Activated CD4-positive, CD25-positive, alpha-beta regulatory T cell treated with anti-CD3 and anti-CD28 coated beads, Interleukin-2, amount 50 U/mL, for 24 hours (primary cell): ENCODE measurements at places on chromosomes 13 and 19.
A peak's percentile ranks its signal among the peaks of the same experiment; 100 is the strongest.

- no peak for ATAC-seq
These were observed 242.9 kb upstream of the DACH1 start for GRCh38 chr13:72109863-72110262.

GRCh38 chr13:97372936-97373335 lies 61.0 kb upstream of the RAP2A start:
- no peak for ATAC-seq

DNA sequence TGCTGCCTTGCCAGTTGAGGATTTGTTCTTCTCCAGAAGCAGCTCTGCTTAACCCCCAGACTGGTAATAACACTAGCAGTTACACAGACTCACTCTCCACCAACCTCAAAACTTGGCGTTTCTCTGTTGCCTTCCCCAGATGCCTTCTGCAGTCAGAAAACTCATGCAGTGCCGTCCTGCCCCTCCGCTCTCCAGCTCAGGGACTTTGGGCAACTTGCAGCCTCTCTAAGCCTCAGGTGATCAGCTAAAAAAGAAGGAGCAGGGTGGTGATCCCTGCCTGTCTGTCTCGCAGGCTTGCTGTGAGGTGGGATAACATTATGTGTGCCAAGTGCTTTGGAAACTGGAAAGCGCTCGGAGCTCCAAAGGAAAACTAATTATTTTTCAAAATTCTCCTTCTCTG lies 391.6 kb downstream of the HS6ST3 start:
- no peak for ATAC-seq

GRCh38 chr13:30898070-30898469 lies 8.0 kb upstream of the MEDAG start:
- ATAC-seq: no peak

DNA sequence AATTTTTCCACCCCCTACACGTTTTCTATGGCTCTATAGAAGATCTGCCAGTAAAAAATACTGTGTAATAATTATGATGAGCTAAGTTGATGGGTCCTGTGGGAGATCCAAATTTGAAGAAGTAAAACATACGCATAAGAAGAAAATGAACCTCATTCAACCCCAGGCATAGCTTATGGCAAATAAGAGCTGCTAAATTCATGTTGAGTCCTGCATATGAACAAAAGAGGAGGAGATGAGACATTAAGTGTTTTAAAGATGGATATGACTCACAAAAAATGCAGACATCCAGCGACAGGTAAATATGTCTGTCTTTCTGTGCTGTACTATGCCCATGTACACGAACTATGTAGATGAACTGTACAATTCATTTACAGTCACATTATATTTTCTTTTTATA lies 101.9 kb downstream of the LIG4 start:
- no peak for ATAC-seq

DNA sequence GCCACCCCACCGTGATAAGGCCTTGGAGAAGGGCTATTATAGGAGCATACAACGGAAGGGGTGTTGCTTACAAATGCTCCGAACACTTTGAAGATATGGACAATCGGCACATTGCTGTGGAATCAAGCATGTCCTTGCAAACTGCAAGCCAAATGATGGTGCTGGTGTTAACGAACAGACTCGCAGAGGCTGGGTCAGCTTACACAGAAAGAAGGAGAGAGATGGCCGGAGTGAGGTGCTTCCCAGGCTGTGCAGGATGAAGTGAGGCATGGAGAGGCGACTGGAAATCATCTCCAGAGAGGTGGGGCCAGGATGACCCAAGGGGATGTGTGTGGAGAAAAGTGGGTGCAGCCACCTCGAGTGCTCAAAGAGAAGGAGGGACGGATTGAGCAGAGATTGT lies 42.2 kb downstream of the HSPH1 start:
- ATAC-seq: no peak

DNA sequence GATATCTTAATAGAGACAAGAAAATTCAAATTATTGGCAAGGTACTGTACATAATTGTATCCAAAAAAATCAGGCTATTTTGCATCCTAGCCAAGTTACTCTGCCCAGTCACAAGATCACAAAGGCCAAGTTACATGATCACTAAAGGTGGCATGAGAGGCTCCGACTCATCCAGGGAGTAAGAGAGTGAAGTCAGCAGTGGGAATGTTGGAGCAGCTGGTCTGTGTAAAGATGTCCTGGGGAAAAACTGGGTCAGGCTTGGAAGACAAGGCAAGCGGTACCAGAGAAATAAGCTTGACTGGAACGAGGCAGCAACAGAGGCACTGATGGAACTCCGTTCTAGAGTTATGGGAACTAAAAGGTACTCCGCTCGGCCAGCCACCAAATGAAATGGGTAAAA lies 50.2 kb upstream of the PSG2 start:
- ATAC-seq: no peak

- no peak for ATAC-seq
These were observed 1.1 kb downstream of the HSPB6 start for GRCh38 chr19:35755550-35756376.

- ATAC-seq: no peak
These were observed 15.6 kb upstream of the ZNF763 start for GRCh38 chr19:11949201-11949600.

GRCh38 chr19:17711851-17712250 lies 7.4 kb upstream of the MAP1S start:
- no peak for ATAC-seq

GRCh38 chr13:110520431-110521295 lies 40.9 kb downstream of the RAB20 start:
- ATAC-seq: no peak

DNA sequence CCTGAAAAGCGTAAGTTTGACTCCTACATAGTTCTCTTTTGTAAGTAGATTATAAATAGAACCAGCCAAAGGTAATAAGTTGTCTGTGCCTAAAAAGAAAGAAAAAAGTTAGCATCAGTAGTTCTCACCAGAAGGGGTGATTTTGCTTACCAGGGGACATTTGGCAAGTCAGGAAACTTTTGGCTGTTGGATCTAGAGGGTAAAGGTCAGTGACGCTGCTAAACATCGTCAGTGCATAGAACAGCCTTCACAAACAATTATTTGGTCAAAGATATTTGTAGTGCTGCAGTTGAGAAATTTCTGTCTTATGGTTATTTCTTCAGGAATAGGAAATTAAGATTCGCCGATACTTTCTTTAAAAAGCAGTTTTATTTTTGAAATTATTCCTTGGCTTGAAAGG lies 2.0 kb downstream of the USPL1 start:
- no peak for ATAC-seq

DNA sequence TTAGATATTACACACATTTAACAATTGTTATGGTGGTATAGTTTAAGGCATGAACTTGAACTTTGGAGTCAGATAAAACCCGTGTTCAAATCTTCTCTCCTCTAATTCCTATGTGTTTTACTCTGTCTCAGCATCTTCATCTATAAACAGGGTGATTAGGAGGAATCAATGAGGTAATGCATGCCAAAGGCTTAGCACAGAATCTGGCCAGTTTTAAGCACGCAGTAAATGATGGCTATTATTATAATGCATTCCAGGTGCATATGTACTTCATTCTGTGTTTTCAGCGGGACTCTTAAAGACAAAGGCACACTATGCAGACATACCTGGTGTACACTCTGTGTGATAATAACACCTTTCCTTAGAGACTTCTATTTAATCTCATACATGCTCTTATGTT lies 88.0 kb upstream of the FRY start:
- no peak for ATAC-seq

GRCh38 chr19:45508417-45508860 lies 1.2 kb downstream of the VASP start:
- no peak for ATAC-seq

DNA sequence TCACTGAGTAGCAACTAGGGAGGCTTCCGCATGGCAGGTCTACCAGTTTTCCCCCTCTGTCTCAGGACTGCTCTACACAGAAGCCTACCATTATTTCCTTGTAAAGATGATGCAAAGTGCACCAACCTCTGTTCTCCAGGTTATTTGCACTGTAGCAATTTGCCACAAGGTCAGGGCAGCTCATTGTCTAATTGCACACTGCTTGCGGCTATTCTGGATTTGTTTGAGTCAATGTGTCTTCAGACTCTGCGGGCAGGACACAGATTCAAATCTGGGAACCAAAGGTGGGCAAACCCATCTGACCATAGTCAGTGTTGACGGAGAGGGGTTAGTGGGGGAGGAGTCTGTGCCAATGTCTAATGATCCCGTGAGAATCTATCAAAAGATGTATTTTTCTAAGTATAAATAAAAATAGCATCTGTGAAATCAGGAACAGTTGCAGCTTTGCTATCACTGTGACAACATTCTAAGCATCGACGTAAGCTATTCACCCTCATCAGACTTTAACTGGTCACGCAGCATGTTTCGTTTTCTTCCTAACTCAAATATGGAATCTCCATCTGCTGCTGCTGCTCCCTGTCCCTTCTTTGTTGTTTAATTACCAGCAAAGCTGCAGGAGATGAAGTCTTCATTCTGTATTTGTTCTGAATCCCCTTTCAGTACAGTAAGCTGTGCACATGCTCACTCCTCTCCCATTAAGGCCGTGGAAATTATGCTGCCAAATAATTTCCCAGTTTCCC lies 26.4 kb downstream of the CYSLTR2 start:
- ATAC-seq: no peak

- no peak for ATAC-seq
These were observed 1.3 kb downstream of the GNA15 start for GRCh38 chr19:3137119-3137518.

DNA sequence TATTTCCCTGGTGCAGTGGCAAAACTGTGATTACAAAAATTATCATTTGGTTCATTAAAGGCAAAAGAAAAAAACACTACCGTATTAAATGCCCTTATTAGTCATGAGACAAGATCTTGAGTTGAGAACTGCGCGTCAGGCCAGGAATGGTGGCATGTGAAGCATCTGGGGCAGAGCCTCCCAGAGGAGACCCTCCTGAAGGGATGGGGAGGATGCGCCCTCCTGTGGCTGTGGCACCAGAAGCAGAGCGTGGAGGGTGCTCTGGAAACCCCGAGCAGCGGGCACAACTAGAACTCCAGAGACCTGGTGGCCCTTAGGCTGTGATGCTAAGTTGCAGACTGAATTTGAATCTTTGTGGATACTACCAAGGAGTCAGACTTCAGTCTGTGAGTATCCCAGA lies 11.5 kb downstream of the CUL4A start:
- ATAC-seq: no peak

DNA sequence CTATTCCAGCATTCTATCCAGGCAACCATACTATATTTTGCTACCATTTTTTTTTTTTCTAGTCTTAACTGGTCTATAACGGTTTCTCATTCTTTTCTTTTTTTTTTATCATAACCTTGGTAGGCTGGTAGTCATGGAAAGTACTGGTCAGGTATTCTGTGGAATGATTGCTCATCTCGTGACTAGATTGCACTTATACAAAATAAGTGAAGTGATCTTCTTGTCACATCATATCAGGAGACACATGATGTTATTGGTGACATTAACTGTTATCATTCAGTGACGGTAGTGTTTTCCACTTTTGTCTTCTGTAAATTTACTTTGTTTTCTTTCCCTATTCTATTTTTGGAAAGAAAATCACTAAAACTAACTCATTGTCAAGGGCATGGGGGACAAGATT lies 239.3 kb upstream of the SLITRK6 start:
- ATAC-seq: no peak

- ATAC-seq: no peak
These were observed 628 bp downstream of the MRPL34 start for GRCh38 chr19:17306285-17306714.

- ATAC-seq: no peak
These were observed 112.5 kb downstream of the ZNF486 start for GRCh38 chr19:20279516-20279915.

DNA sequence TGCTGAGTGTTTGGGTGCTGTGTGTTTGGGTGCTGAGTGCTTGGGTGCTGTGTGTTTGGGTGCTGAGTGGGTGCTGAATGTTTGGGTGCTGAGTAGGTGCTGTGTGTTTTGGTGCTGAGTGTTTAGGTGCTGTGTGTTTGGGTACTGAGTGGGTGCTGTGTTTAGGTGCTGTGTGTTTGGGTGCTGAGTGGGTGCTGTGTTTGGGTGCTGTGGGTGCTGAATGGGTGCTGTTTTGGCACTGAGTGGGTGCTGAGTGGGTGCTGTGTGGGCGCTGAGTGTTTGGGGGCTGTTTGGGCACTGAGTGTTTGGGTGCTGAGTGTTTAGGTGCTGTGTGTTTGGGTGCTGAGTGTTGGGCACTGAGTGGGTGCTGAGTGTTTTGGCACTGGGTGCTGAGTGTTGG lies 48.5 kb upstream of the F7 start:
- ATAC-seq: no peak

DNA sequence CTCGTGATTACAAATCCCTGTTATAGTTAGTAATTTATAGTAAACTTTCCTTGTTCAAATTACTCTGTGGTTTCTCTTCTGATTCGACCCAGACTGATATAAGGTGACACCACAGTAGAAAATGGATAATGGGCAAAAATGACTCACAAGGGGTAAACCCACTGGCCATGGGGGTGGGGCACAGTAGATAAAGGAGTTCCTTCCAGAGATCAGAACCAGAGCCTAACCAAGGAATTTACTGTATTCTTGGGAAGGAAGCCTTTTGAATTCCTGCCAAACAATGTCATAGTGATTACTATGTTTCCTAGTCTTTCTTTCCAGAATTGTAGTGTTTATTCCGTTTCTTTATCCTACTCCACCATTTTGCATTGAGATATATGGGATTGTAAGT lies 21.9 kb downstream of the MIR17HG start:
- peak; percentile 78 for ATAC-seq

GRCh38 chr13:37225414-37226070 lies 120.1 kb upstream of the CSNK1A1L start:
- no peak for ATAC-seq

- no peak for ATAC-seq
These were observed 99.6 kb upstream of the OBI1 start for GRCh38 chr13:78758549-78758948.

- no peak for ATAC-seq
These were observed 17.5 kb downstream of the ZNF574 start for GRCh38 chr19:42093505-42093904.

DNA sequence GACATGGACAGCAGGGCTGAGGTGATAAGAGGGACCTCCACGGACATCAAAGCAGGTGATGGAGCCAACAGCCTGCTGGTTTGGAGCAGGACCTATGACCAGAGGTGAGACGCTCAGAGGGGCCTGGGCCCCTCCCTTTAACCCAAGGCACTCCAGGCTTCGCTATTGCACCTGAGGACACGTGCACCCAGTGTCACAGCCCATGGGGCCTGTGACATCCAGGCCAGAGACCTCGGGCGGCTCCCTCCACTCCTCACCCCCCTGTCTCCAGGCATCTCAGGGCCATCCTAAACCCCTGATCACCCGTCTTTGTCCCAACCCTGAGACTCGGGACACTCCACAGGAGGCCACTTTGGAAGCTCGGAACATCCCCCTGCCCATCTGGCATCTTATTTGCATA lies 12.9 kb downstream of the ADGRE5 start:
- no peak for ATAC-seq

DNA sequence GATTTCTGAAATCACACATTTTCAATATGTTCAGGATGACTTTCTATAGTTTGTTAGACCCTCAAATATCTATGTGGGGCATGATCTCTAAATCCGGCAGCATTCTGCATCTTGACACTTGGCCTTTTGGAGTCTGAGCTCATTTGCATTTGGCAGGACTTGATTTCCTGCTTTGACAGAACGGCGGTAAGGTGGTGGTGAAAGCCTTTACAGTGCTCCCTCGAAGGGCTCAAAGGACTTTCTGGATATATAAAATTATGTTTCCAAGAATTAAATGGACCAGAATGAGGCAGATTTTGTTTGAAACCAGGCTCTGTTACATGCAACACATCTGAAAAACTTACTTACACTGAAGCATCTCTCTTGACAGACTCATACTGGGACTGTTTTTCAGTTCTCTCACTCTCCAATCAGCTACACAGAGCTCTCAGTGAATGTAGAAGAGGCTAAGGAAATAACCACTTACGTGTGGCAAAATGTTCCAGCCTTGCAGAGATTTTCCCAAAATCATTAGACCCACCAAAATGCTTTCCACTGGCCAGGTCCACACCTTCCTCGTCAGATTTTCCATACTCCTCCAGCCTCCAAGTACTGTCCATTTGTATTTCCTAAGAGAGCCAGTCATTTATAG lies 207.2 kb downstream of the SPRY2 start:
- no peak for ATAC-seq
